HS-27A (cell line): ENCODE measurements at places on chromosomes 6 and 20.

- no peak for DNase-seq
Measured at GRCh38 chr6:67687396-67687795, 947.7 kb upstream of the ADGRB3 start.

DNA sequence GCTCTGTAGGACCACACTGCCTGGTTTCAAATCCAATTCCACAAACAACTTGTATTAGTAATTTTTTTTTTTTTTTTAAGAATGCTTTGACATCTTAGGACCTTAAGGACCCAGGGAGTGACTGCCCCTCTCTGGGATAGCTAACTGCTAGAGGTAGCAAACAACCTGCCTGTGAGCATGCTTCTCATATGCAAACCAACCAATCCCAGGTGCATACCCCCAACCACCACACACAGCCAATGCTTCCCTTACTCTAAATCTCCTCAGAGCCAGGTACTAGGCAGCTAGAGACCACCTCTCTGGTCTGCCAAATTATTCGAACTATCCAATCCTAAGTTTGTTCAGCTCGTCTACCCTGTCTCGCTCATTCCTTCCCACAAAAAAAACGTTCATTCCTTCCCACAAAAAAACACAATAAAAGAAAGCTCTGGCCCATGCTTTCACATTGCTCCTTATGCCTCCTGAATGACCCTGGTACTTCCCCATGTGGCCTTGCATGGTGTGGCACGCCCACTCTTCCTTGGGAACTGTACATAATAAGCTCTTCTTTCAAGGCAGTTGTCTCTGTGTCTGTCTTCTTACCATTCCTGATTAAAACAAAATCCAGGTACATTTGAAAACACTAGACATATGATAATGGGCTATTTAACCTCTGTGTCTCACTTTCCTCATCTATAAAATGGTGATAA lies 6.4 kb downstream of the SERAC1 start:
- DNase-seq, result no peak

DNA sequence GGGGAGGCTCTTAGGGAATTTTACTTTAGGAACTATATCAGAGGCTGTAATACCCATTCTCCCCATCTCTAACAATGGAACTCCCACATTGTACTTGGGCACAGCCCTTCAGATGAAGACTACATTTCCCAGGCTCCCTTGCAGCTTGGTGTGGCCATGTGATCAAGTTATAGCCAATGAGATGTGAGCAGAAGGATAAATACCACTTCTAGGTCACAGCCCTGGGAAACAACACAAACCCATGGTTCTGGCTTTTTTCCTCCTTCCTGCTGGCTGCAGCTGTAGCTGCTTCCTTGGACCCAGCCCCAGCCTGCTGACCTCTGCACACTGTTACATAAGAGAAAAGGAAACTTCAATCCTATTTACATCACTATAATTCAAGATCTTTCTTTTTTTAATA lies 445.9 kb upstream of the JARID2 start:
- peak; percentile 24 for DNase-seq

- DNase-seq, result no peak
Measured at GRCh38 chr20:53515749-53516148, 77.9 kb downstream of the ZNF217 start.

DNA sequence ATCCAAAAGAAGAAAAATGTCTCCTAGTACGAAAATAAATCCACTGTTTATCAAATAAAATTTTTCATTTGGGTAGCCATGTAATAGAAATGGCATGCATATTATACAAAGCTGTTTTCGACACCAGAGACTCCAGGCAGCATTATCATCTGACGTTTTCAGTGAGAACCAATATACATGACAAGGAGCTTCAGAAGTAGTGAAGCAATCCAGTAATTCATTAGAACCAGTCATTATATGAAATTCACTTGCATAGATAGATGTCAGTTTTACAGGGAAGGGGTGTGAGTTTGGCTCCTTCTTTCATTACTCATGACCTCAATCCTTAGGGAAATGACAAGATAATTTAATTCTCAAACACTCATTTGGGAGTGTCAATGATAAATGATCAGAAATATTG lies 14.7 kb downstream of the HTR1B start:
- DNase-seq, result no peak

GRCh38 chr6:6395581-6396197 lies 75.2 kb upstream of the F13A1 start:
- no peak for DNase-seq

DNA sequence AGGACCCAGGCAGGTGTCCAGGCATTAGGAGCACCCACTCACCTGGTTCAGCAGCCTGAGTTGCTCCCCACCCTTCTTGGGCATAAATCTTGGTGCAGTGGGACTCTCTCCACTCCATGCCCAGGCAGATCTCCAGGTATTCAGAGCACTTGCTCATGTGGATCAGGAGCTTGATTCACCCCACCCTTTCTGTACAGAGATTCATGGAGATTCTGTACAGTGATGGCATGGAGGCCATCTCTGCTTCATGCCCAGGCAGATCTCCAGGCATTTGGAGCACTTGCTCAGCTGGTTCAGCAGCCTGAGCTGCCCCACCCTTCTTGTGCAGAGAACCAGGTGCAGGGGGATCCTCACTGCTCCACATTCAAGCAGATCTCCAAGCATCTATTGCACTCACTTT lies 44.1 kb downstream of the BEND6 start:
- no peak for DNase-seq
